ENCODE measurements at places on chromosomes 1 and 21.

DNA sequence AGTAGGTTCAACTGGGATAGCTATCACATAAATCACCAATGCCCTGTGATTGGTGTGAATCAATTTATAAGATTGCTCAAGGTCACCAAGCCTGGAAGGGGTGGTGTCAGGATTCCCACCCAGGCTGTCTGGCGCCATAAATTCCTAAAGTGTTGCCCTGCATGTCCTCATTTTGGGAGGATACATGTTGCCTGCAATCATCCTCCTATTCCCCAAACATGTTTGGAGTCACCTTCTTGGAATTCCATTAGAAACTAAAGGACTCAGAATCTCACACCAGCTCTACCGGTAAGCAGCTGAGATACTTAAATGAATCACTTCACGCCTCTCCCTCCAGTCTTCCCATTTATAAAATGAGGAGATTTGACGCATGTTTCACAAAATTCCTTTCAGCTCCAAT lies 54.1 kb upstream of the SLC45A1 start:
- no peak for DNase-seq

- DNase-seq = no peak
Observed at GRCh38 chr1:155017946-155018316, 15.3 kb downstream of the ZBTB7B start.

- DNase-seq = no peak
Observed at GRCh38 chr1:178030467-178030866, 60.6 kb upstream of the SEC16B start.

GRCh38 chr1:191125950-191126349 lies 648.3 kb upstream of the BRINP3 start:
- no peak for DNase-seq

GRCh38 chr1:98035602-98036002 lies 114.8 kb upstream of the DPYD start:
- DNase-seq = no peak

- no peak for DNase-seq
Observed at GRCh38 chr21:14092834-14093560, 117.8 kb downstream of the LIPI start.

- DNase-seq = no peak
Observed at GRCh38 chr1:25634066-25634465, 17.5 kb downstream of the MAN1C1 start.

- no peak for DNase-seq
Observed at GRCh38 chr1:209375097-209375496, 208.4 kb upstream of the CAMK1G start.

DNA sequence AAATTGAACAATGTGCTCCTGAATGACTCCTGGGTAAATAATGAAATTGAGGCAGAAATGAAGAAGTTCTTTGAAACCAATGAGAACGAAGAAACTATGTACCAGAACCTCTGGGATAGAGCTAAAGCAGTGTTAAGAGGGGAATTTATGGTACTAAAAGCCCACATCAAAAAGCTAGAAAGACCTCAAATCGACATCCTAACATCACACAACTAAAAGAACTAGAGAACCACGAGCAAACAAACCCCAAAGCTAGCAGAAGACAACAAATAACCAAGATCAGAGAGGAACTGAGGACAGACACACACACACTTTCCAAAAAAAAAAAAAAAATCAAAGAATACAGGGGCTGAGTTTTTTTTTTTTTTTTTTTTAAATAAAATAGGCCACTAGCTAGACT lies 564.2 kb downstream of the SMYD3 start:
- no peak for DNase-seq

DNA sequence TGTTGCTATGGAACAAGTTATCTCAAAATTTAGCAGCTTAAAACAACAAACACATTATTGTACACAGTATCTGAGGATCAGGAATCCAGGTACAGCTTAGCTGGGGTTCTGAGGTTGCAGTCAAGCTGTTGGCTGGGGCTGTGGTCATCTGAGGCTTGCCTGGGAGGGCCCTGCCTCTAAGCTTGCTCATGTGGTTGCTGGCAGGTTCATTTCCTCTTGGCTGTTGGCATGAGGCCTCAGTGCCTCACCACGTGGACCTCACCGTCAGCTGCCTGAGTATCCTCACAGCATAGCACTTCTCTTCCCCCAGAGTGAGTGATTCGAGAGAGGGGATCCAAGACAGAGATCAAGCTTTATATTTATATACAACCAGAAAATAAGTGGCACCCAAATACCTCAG lies 18.6 kb downstream of the NTPCR start:
- no peak for DNase-seq

- no peak for DNase-seq
Observed at GRCh38 chr1:57586842-57587241, 163.0 kb upstream of the DAB1 start.

DNA sequence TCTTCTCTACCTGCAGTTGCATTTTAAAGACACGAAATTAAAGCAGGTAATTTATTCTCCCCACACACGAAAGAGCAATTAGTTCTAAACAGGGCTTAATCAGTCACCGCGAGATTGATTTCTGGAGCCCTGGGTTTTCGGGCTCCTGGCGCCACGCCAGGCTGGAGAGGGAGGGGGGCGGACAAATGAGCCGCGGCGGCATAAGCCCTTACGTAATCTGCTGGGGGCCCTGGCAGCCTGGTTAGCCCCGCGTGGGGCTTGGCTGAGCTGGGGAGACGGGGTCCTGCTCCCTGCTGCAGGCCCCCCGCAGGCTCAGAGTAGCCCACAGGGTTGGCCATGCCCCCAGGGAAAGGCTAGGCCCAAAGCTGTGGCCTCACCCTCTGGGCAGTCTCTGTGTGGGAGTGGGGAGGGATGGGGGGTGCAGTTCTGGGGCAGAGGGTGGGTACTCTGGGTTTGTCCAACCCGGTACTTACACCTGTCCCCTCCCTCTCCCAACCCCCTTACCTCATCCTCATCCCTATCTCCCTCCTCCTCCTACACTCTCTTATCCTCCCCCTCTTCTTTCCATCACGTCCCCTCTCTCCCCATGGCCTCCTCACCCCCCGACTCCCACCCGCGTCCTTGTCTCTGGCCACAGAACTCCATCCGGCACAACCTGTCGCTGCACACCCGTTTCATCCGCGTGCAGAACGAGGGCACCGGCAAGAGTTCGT lies 19.9 kb downstream of the FOXO6 start:
- DNase-seq = peak; percentile 70

DNA sequence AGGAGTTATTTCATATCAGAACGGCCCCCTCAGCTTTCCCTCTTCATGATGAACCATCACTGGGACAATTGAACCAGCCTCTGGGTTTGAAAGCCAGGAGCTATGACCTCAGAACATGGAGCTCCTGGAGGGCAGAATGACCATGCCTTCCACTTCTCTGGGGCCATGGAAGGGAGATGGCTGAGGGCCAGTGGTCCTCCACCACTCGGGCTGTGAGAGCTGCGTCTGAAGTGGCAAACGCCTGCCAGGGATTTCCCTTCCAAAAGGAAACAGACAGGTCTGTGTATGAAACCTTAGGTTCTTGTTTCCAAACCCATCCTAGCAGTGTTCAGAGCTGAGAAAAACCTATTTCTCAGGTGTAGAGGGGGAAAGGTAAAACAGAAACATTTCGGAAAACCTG lies 22.5 kb downstream of the PKP1 start:
- DNase-seq = peak; percentile 31

- DNase-seq = no peak
Observed at GRCh38 chr1:3939242-3940080, 39.4 kb upstream of the C1orf174 start.

DNA sequence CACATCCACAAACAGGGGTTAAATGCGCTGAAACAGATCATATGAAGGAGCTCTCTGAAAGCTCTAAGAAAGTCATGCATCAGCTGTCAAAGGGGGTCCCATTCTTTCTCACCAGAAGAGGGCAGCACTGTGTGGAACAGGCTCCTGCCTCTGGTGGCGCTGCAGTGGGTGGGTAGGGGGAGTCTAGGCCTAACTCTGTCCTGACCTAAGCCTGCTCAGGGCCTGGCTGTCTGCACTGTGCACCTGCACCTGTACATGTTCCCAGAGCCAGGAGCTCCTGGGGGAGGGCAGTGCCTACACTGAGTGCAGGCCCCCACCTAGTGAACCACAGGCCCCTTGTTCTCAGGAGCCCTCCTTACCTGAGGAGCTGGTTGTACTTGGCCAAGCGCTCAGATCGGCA lies 16.0 kb downstream of the ENO1 start:
- DNase-seq = no peak

DNA sequence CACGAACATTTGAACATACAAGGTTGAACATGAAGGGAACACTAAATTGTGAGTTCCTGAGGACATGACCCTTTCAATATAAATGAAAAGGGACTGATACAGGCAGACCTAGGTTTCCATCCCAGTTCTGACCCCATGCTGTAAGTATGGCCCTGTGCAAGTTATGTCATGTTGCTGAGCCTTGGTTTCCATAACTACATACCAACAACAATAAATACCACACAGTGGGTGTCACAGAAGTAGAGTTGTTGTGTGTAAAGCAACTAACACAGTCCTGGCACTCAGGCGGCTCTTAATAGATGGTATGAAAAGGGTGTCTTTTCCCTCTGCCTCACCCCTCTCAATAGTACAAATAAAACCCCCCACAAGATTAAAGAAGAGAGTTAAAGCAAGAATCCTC lies 140.8 kb downstream of the LMX1A start:
- DNase-seq = no peak

GRCh38 chr1:9589719-9590157 lies 1.0 kb downstream of the TMEM201 start:
- no peak for DNase-seq

DNA sequence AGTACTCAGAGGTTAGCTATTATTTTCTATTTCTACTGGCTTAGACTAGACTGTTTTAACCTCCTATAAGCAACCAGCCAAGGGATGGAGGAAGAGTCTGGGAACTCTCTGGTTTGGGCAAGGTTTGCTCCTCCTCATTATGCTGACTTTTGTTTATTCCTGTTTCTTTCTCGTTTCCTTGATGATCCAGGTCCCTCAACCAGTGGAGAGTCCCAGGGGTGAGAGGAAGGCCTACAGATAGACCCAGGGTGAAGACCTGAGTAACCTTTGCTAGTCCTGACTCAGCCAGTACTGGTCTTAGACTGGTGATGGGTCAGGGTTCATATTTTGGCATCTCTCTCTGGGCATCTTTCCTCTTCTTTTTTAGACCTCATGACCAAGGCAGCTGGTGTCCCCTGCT lies 5.4 kb downstream of the TUFT1 start:
- DNase-seq = no peak

DNA sequence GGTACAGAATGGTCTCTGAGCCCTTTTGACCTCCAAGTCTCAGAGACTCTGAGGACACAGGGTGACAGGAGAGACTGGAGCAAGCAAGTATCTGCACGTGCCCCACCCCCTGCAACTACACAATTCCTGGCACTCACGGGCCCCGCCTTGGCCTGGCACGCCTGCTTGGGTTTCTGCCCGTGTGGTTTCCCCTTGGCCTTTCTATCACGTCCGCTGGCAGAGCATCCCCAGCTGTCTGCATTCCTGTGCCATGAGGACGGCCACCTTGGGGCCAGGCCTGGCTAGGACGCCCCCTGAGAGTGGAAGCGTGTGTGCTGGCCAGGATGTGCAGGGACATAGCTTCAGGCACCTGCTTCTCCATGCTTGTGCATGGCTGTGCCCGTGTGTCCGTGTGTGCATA lies 14.3 kb upstream of the EDN2 start:
- DNase-seq = no peak

DNA sequence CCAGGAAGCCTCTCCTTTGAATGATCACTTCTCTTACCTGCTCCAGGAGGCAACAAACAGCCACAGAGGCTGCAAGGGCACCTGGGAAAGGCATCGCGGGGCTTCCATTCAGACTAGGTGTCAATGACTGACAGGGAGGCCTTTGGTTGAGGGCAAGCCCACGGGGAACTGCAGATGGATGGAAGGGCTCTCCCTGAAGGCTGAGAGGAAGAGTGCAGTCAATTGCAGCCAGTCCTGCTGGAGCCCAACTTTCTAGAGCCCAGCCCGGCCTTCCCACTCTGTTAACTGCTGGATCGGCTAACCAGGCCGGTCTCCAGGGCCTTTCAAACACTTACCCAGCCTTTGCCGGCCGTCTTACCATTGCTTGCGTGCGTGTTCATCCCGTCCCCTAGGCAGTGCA lies 89.3 kb downstream of the LACTBL1 start:
- no peak for DNase-seq

DNA sequence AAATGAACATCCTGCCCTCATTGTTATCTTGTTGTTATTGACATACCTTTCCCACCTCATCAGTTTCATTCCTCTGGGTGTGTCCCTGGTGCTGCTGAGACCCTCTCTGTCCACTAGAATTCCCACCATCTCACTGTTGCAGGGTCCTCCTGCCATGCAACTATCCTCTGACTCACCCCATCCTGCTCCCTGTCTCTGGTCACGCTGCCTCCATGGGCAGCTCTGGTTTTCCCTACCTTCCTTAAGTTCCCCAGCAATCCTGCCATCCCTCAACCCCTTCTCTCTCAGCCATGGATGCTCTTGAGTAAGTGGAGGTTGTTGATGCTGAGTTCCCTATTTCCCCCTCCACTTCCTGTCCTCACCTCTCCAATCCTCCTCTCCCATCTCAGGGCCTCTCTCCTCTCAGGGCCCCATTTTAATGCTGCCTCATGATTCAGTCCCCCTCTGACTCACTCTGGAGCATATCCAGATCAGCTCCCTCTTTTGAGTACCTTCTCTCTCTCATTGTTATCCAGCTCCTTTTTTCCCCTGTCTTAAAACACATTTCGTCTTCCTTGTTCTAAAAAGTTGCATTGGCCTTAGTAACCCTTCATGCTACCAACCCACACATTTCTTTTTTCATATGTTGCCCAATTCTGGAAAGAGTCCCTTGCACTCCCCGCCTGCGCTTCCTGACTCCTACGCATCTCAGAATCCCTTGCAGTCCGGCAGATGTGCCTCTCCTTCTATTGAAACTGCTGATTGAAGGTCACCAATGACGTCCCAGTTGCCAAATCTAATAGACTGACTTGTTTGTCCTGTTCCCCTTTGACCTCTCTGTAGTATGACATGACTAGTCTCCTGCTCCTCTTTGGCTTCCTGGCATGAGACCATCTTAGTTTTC lies 92.0 kb downstream of the CNIH3 start:
- no peak for DNase-seq

GRCh38 chr21:38777531-38777930 lies 28.2 kb upstream of the ETS2 start:
- no peak for DNase-seq

GRCh38 chr1:52913014-52913413 lies 8.5 kb downstream of the ECHDC2 start:
- no peak for DNase-seq

- no peak for DNase-seq
Observed at GRCh38 chr1:156553860-156554485, 18.4 kb downstream of the IQGAP3 start.

GRCh38 chr1:21317035-21317689 lies 26.9 kb upstream of the ECE1 start:
- DNase-seq = no peak

DNA sequence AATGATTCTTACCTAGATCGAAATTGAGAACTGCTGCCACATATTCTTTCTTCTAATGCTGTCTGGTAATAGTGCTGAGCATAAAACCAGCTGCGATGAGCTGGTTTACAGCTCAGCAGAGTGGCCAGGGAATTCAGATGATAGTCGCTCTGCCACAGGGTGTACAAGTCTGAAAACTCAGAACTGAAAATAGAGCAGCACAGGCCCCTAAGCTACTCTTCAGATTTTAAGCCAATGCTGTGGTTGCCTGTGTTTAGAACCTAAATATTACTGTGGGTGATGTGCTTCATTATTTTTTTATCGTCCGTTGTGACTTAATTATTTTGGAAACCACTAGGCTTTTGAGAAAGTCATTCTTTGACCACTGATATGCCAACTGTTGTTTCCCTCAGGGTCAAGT lies 152.0 kb downstream of the ADGRL4 start:
- no peak for DNase-seq

Data from NCI-H1092 (cell line).